ENCODE measurements at places on chromosomes 1 and 21.

GRCh38 chr1:246765521-246765920 is 41.3 kb downstream of the SCCPDH start:
- DNase-seq: no peak

GRCh38 chr1:99969260-99969728 is 502 bp upstream of the SLC35A3 start:
- no peak for DNase-seq

- no peak for DNase-seq
These were observed 1352.0 kb downstream of the BRINP3 start for GRCh38 chr1:189125694-189126093.

GRCh38 chr21:25757531-25757930 is 22.8 kb downstream of the GABPA start:
- no peak for DNase-seq

DNA sequence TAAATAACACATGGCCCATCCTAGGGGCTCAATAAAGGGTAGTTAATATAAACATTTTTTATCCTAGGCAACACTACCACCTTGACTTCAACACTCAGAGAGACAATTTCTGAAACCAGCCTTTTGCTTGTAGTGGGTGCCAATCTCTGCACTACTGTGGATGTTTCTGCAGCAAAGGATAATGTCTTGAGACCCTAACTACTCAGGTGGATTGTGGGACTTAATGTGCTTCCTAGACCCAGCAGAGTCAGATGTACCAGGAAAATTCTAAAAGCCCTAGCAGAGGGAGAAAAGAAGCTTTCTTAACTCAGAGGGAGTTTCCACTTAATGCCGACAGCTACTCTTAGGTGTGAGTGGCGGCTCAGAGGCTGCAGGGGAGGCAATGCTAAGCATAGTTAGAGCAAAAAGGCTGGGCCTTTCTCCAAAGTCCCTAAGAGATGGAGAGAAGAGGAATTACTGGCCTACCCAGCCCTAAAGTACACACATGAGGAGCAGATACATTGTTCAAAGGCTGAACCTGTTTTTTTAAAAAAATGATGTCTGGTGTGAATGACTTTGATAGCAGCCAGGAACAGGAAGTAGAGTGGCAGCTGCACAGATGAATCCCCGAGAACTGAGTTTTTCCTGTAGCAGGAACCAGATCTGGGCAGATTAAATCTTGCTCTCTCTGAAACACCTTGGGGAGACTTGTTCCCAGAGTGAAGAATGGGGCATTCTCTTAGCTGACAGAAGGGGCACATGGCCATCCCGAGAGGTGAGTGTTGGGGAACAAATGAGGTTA is 33.5 kb upstream of the ABCD3 start:
- no peak for DNase-seq

- no peak for DNase-seq
These were observed 256.4 kb downstream of the KCNJ6 start for GRCh38 chr21:37659874-37660273.

DNA sequence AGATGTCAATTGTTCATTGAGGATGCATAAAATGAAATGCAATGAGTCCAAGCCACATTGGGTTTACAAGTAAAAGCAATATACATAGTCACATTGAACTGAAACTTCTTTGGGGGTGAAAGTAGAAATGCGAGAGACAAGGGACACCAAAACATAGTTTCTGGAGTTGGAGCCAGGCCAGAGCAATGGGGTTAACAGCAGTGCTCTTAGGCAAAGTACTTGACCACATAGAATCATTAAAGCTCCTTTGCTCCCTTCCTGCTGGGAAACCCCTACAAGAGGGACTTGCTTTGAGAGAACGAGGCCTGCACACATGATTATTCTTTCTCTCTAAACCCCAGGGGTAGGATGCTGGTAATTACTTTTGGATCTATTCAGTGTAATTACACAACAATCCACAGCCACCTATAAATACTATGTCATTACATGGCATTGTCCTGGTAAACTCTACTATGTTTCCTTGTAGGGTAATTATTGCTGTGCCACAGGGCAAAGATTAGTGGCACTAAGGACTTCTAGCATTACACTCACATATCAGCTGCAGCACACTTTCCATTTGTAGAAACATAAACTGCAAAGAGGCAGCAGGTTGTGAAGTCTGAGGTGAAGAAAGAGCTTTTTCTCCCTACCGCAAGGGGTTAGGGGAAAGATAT is 421.6 kb upstream of the PBX1 start:
- no peak for DNase-seq

GRCh38 chr1:64836802-64837201 is 91.9 kb downstream of the RAVER2 start:
- DNase-seq: no peak

DNA sequence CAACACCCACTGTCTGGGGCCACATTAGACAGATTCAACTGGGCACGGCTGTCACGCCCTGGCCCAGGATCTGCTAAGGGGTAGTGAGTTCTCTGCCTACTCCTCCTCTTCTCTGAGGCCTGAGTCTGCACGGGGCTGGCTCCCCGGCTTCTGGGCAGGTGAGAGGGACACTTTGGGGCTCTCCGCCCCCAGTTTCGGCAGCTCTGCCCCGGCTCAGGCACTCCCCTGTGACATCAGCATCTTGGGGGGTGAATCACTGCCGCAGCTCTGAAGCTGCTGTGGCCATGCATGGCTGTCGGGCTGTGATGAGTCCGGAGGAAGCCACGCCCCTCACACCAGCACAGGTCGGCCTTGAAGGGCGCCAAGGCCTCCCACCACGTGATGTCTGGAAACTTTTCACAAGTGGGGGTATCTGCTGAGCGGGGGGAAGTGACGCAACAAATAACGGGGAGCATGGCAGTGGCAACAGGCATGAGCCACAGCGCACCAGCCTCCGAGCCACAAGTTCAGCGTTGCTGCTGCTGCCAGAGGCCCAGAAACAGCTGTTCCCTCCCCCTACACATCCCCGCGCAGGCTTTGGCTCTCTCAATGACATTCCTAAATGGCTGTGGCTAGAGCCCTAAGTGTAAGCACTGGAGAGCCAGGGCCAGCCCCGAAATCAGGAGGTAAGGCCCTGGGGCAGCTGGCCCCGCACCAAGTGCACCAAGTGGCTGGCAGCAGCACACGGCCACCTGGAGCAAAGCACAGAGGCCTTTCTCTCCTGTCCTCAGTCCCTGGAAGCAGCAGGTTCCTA is 26.3 kb downstream of the ZBTB17 start:
- peak; percentile 94 for DNase-seq

GRCh38 chr1:8600336-8600735 is 217.1 kb downstream of the RERE start:
- DNase-seq: no peak

DNA sequence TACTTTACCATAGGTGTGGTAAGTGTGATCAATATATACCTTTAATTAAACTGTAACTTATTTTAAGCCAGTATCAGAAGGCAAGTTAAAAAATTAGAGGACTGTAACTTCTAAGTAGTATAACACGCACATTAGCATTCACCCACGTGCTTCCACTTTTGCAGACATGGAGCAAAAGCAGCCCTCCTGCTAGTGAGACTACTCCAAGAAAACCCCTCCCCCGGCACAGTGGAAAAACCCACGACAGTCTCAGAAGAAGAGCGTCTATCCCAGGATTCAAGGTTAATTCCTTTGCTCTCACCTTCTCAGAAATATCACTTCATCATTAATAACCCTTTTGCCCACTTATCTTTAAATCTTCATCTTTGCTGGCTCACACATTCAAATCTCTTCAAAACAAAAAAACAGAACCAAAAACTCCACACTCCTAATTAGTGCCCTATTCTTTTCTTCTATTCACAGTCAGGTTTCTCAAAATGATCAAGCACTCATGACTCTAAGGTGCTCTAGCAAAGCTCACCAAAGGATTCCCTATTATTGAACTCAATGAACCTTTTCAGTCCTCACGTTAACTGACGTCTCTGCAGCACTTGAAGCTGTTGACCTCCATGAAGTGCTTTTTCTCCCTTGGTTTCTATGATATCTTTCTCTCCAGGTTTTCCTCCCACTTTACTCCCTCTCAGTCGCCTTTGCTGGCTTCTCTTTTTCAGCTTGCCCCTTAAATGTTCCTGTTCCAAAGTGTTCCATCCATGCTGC is 213.5 kb downstream of the SMYD3 start:
- no peak for DNase-seq

- DNase-seq: no peak
These were observed 21.9 kb downstream of the DIRAS3 start for GRCh38 chr1:68028566-68028965.

GRCh38 chr1:187626056-187626455 is 797.3 kb downstream of the PLA2G4A start:
- no peak for DNase-seq

DNA sequence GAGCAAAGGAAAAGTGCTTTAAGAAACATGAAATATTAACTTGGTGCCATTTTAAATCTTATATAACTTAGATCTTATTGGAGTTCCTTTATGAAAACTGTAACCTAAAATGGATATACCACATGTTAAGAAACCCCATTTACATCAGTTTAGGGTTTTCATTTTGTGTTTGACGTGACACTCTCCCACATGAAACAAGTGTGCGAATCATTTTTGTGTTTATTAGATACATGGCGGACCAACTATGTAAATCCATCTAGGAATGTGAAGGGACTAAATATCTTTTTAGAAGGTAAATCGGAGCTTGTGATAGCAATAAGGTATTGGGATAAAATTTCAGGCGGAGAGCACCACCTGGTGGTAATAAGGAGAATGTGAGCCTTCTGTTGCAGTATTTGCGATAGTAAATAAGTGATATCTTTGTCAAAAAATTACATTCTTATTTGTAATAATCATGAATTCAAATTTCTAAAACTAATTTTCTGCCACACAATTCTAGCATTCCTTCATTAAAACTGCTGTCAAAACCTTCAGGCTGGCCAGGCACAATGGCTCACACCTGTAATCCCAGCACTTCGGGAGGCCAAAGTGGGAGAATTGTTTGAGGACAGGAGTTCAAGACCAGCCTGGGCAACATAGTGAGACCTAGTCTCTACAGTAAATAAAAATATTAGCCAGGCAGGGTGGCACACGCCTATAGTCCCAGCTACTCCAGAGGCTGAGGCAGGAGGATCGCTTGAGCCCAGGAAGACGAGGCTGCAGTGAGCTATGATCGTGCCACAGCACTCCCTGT is 31.3 kb downstream of the SMAP2 start:
- DNase-seq: no peak

GRCh38 chr1:78843111-78843510 is 163.4 kb downstream of the ADGRL4 start:
- no peak for DNase-seq

- no peak for DNase-seq
These were observed 63.8 kb upstream of the CSF1 start for GRCh38 chr1:109846846-109847245.

DNA sequence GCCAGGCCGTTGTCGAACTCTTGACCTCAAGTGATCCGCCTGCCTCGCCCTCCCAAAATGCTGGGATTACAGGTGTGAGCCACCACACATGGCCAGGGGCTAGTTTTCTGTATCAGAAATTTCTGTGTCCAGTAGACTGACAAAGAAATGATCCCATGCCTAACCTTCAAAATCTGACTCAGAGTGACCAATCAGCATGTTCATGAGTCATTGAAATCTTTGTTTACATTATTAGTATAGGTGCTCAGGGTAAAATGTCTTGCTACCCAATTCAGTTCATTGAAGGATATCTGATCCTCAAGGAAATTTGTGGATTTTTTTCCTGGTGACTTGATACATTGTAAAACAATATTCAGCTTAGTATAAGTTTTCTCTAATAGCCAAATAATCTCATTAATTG is 11.0 kb upstream of the LDLRAD2 start:
- DNase-seq: no peak

DNA sequence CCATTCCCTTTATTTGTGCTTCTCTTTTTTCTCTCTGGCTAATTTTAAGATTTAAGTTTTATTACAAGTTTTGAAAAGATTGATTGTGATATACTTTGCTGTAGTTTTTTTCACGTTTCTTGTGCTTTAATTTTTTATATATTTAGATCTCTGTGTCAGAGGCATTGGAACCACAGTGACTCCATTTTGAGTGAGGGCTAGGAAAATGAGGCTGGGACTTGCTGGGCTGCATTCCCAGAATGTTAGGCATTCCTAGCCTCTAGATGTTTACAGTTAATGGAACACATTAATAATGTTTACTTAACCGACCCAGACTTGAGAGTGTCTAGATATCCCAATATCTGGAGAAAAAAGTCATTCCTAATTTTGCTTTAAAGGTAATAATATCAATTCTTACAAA is 939.4 kb downstream of the BRINP3 start:
- no peak for DNase-seq

GRCh38 chr1:150650193-150650592 is 20.8 kb upstream of the ENSA start:
- DNase-seq: no peak

GRCh38 chr21:42651515-42652401 is 1.7 kb upstream of the PDE9A start:
- DNase-seq: peak; percentile 76

- DNase-seq: no peak
These were observed 39.4 kb upstream of the ZFYVE9 start for GRCh38 chr1:52102336-52103013.

GRCh38 chr1:247273013-247273412 is 17.1 kb downstream of the VN1R5 start:
- no peak for DNase-seq

GRCh38 chr1:200304171-200304570 is 105.7 kb downstream of the ZNF281 start:
- DNase-seq: no peak

GRCh38 chr1:233144434-233144833 is 151.1 kb downstream of the PCNX2 start:
- no peak for DNase-seq

DNA sequence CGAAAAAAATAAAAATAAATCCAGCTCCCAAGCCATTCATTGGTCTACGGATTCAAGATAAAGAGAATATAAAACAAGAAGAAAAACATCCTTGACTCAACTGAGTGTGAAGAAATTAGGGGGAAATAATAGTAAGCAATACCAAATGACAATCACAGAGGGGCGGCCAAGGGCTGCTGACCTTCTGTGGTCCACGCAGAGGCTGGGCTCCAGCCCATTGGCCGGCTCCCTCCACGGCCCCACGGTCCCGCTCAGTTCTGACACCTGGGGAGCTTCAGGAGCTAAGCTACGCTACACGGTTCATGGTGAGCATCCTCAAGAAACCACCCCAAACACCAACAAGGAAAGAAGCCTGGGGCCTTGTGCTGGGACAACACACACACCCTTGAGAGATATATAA is 400 bp upstream of the KRTAP10-12 start:
- DNase-seq: no peak

GRCh38 chr1:221667504-221667903 is 74.4 kb downstream of the DUSP10 start:
- DNase-seq: no peak

DNA sequence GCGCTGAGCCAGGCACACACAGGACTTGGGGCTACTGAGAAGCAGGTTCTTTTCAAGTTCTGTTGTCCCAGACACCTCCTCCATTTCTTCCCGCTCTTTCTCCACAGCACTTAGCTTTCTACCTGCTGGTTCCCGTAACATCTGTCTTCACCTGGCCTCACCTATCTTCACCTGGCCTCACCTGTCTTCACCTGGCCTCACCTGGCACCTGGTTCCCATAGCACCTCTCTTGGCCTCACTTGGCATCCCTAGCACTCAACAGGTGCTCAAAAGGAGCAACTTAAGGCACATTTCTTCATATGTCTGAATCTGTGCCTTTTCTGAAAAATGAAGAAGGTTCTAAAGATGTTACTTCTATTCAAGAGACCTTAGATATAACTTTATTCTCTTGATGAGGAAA is 10.4 kb downstream of the KCNK1 start:
- DNase-seq: no peak

Measured in spleen (tissue), 13 donors.